ENCODE measurements at places on chromosomes 1 and 21.

DNA sequence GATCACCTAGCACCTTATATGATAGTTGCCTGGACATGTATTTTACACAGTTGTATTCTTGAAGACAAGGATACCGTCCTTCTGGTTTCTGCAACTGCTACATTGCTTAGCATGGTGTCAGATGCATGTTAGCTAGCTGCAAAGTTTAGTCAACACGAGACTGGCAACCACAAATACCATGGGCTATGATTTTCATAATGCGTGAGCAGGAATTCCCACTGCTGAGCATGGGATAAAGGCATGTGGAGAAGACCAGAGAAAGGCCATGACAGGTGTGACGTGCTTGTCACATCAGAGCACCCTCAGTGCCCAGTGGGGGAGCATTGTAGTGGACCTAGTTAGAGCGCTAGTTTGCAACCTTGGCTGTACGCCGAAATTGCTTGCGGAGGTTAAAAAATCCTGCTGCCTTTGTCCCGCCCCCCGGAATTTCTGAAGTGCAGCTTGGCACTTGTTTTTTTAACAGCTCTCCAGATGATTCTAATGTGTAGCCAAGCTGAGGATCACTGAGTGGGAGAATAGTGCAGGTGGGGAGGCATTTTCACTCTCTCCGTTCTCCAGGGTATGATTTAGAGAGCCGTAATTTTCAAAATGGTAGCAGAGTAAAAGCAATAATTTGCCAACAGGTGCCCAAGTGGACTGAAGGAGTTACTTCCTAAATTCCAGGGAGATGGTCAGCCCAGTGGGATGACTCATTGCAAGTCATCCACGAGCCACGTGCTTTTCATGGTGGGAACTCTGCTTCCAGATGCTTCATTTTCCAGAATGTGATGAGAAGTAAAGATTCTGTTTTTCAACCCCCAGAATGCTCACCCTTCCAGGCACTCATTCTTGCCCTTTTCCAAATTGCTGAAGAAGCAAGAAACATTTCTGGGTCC is 81.0 kb downstream of the CNIH3 start:
- no peak for DNase-seq

DNA sequence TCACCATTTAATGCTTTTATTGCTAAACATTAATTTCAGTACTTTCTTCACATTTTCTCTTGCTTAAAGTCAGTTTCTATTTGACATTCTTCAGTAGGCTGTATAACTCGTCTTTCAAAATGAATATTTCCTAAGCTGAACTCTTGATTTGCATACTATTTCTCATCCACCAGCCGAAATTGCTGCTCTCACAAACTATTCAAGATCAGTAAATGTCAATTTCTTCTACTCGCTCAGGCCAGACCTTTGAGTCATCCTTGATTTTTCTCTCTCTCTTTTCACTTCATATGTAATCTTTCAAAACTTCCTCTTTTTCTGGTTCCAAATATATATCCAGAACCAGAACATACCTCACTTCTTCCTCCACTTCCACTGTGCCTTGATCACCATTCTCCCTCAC is 990.0 kb downstream of the KCNT2 start:
- no peak for DNase-seq

- no peak for DNase-seq
Observed at GRCh38 chr1:228801068-228801467, 65.8 kb downstream of the RHOU start.

DNA sequence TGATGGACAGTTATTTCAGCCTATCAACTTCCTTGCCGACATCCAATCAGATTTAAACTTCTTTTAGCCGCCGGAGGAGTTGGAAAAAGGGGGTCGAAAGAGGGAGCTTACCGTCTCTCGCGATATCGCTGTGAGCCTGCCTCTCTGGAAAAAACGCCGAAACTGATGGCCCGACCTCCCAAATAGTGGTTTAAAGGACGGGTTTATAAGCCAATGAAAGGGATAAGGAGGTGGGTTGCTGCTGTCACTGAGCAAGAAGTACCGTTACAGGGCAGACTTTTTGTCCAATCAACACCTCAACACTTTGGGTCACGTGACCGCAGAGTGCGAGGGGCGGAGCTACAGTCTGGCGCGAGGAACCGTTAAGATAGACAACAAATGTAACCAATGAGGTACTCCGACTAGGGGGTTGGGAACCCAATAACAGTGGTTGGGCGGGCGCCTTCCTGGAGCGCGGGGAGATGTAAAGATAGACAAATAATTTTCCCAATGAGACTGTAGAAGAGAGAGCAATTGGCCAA is at the start of gene RBM15:
Gene RBM15 (plus strand): TSS at position 492 of the 521 bp plus-strand sequence. CDS start 29 bp downstream, at position 521.
- peak; percentile 100 for DNase-seq

GRCh38 chr1:31605908-31606427 is 11.5 kb upstream of the HCRTR1 start:
- DNase-seq: no peak

GRCh38 chr1:118158924-118159323 is 26.1 kb downstream of the SPAG17 start:
- no peak for DNase-seq

- DNase-seq: no peak
Observed at GRCh38 chr1:41592451-41593125, 108.1 kb upstream of the EDN2 start.

DNA sequence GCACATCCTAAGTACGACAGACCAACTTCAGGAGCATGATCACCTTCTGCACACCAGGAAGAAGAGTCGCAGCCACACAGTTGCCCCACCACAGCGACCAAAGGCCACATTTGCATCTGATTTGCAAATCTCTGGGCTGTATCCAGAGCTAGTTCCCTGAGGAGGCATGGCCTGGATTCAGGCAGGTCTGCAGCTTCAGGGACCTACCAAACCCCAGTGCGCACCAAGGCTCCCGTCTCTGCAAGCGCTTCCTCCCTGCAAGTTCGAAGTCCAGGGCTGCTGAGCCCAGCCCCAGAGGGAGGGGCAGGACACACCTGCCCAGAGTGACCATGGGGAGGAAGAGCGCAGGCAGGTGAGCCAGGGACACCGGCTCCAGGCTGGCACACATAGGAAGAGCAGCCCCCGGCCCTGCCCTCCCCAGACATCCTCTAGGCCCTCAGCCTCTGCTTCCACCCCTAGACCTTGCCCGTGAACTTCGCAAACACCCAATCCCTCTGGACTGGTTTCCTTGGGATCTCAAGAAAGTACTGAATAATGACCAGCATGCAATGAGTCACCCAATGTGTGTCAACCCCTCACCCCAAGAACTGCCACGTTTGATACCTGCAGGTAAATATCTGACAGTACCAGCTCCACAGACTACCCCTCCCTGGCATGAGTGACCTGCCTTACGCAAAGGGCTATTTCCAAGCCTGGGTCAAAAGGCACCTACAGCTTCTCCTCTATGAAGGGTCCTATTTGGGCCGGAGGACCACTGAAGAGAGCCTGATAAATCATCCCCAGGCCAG is 36.8 kb downstream of the CASZ1 start:
- DNase-seq: no peak

DNA sequence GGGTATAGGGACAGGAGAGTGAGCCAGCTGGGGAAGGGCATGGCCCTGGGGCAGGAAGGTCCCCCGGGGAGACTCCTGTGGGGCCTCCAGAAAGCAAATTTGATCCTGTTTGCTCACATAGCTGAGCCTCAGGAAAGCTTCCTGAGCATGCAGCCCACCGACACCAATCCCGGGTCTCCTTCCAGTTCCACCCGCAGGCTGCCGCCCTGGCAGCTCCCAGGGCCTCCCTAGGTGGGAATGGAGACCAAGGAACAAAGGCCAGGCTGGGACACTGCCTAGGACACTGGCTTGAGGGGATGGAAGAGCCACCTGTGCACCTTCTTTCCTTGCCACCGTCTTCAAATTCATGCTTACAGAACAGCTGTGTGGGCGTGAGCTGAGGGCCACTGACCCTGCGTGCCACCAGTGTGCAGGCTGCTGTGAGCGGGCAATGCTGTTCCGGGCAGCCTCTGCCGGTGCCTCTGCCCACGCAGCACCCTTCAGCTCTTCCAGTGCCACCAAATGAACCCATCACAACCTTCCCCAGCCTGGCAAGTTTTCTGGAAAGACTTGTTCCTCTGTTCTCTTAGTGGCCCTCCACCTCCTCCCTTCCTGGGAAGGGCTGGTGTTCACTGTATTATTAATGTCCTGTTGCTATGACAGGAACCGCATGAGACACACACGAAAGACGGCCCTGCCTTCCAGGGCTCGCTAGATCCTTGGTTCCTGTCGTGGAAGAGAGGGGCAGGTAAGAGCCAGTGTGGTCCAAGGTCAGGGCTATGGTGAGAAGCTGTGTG is 53.6 kb downstream of the ACBD3 start:
- no peak for DNase-seq

GRCh38 chr1:208326033-208326432 is 81.8 kb upstream of the PLXNA2 start:
- no peak for DNase-seq

GRCh38 chr1:38332649-38333310 is 286.2 kb upstream of the POU3F1 start:
- no peak for DNase-seq

- no peak for DNase-seq
Observed at GRCh38 chr21:43590194-43590593, 69.1 kb downstream of the HSF2BP start.

- no peak for DNase-seq
Observed at GRCh38 chr1:179876300-179876715, 1.3 kb downstream of the TOR1AIP2 start.

DNA sequence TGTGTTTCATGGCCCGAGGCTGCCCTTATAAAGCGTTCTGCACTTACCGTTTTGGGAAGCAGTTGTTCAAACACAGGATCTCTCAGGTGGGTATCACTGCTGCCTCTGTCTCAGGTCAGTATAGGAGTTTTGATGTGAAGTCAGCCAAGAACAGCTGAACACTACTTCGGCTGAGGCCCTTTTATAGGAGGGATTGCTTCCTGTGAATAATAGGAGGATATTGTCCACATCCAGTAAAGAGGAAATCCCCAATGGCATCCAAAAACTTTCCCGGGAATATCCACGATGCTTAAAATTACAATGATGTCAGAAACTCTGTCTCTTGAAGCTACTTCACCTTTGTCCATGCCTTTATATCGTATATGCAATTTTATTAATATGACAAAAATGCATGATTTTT is at the start of gene SELE:
Gene SELE (minus strand): TSS at position 156 of the 400 bp plus-strand sequence. CDS start 467 bp downstream, outside the sequence.
- DNase-seq: no peak

- DNase-seq: no peak
Observed at GRCh38 chr1:2380816-2381591, 10.3 kb downstream of the MORN1 start.

DNA sequence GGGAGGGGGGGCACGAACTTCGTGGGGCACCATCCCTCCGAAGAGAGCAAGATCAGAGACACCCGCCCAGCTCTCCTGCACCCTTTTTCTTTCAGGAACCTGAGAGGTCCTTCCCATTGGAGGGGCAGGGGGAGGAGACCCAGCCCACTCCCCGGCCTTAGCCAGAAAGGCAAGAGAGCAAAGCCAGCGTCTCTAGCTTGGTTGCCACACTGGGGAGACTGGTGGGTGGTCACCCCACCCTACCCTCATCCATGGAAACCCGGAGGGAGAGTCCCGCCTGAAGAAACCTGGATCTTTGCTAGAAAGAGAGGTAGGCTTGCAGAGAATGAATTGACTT is 246 bp downstream of the ATP2B4 start:
- no peak for DNase-seq

GRCh38 chr1:226302731-226303130 is 6.2 kb downstream of the LIN9 start:
- DNase-seq: no peak

GRCh38 chr1:209767706-209768105 is 11.9 kb downstream of the TRAF3IP3 start:
- no peak for DNase-seq

DNA sequence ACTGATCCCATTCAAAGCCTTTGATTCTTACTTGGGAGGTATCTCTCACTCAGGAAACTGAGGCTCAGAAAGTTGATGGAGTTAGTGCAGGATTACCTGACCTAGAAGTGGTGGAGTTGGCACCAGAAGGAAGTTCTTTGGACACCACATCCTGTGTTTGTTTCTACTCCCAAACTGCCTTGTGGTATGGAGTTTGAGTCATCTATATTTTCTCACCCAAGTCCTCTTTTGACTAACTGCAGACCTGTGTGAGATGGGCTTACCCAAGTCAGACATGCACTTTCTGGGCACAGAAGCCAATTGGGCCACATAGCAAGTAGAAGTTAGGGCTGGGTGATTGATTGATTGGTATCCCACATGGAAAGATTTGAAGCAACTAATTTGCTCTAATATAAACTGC is 36.1 kb downstream of the FGGY start:
- DNase-seq: no peak

- no peak for DNase-seq
Observed at GRCh38 chr1:51543858-51544257, 24.8 kb upstream of the EPS15 start.

DNA sequence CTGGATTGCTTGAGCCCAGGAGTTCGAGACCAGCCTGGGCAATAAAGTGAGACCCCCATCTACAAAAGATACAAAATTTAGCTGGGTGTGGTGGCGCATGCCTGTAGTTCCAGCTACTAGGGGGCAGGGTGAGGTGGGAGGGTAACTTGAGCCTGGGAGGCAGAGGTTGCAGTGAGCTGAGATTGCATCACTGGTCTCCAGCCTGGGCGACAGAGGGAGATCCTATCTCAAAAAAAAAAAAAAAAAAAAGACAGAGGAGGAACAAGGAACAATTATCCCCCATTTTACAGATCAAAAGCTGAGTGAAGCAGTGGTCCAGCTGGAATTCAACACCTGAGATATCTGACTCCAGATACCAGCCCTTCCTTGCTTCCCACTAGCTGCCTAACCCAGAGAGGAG is 34.8 kb downstream of the L1TD1 start:
- DNase-seq: no peak
